Pancreas (tissue), 10 donors: ENCODE measurements at places on chromosomes 12 and 14.
A peak's percentile ranks its signal among the peaks of the same experiment; 100 is the strongest.

- no peak for DNase-seq
These were observed 954 bp downstream of the HAUS4 start for GRCh38 chr14:22955702-22956569.

DNA sequence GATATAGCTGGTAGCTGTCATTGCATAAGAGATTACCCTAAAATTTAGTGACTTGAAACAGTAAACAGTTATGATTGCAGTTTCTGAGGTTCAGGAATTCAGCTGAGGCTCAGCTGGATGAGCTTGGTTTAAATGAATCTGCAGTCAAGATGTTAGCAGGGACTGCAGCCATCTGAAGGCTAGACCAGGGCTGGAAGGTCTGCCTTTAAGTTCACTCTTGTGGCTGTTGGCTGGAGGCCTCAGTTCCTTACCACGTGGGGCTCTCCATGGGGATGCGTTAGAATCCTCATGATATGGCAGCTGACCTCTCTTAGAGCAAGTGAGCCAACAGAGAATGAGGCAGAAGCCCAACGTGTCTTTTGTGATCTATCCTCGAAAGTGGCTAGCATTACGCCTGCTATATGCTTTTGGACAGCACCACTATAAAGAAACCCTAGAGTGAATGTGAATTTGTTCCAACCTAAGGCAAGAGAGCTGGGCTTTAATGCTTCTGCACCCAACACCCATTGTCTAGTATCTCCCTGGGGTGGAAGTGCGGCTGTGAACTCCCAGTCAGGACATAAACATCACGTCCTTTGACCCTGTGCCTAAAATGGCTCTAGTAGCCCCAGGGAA, 26.0 kb downstream of the HSPB8 start:
- no peak for DNase-seq

GRCh38 chr12:114767906-114768722, 84.1 kb upstream of the TBX3 start:
- DNase-seq = no peak

DNA sequence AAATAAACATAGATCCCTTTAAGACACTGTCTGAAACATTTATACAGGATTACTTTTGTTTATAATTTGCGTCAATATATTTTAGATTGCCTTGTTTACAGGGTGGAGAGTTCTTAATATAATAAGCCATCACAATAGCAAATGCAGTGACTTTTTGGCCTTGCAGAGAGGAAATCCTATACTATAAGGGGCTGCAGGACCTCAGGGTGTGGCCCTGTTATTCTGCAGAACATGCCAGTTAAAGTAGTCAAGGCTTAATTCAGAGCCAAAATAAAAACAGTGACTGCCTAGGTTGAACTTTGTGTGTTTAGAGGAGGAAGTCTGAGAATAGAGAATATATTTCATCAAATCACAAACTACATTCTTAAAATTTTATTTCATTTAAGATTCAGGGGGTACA, 381.6 kb downstream of the DUSP6 start:
- no peak for DNase-seq

- peak; percentile 62 for DNase-seq
These were observed at the start of gene INF2 for GRCh38 chr14:104689109-104689880. TSS of gene INF2 (plus strand) at chr14:104689618. CDS start at chr14:104701366, 11,748 bp downstream.

DNA sequence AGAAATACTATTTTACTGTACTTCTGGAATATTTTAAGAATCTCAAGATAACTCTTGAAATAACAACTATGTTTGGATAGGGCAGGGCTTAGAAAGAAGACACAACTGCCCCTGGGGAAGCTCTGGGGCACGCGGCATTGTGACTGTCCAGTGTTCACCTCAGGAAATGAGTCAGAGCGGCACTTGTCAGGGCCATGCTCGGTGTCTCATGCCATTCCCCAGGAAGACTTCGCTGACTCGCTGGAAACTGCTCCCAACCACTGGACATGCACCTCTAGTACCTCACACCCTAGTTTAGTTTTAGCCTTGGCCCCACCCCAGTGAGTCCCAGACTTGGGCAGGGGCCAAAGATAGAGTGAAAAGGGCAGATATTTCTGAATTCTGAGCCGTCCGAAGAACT, 192.0 kb downstream of the TTC7B start:
- no peak for DNase-seq

GRCh38 chr12:51330186-51330585, 6.2 kb upstream of the BIN2 start:
- no peak for DNase-seq

DNA sequence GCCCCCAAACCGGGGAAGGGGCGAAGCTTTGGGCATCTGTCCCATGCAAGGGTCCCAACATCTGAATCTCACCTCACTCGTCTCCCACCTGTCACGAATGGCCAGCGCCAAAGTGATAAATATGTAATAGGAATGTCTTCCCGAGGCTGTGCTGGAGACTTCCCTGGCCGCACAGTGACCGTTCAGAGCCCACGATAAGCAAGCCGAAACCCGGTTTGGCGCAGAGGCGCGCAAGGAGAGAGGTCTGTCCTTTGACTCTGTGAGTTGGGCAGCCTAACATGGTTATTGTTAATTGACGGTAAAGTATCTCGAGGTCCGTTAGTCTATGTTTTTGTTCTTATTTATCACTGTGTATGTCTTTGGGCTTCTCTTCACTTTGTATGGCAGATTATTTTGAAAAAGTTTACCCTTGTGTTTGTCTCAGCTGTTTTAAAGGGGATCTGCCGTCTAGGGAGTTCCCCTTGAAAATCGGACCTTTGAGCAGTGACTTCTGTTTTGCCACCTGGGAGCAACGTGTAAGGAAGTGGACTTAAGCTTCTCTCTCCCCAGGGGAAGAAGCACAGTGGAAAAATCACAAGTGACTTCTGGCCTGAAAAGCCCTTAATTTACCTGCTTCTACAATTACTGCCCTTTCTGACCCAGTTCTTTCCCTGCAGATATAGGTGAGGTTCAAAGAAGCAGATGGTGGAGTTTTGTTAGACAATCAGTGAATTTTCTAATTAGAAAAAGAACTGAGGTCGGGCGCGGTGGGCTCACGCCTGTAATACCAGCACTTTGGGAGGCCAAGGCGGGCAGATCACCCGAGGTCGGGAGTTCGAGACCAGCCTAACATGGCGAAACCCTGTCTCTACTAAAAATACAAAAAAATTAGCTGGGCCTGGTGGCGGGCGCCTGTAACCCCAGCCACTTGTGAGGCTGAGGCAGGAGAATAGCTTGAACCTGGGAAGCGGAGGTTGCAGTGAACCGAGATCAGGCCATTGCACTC, 1.1 kb upstream of the TM9SF1 start:
- DNase-seq = no peak

- no peak for DNase-seq
These were observed 37.6 kb downstream of the MVK start for GRCh38 chr12:109611223-109611622.

- DNase-seq = no peak
These were observed 41.6 kb upstream of the CSRP2 start for GRCh38 chr12:76920172-76921099.

DNA sequence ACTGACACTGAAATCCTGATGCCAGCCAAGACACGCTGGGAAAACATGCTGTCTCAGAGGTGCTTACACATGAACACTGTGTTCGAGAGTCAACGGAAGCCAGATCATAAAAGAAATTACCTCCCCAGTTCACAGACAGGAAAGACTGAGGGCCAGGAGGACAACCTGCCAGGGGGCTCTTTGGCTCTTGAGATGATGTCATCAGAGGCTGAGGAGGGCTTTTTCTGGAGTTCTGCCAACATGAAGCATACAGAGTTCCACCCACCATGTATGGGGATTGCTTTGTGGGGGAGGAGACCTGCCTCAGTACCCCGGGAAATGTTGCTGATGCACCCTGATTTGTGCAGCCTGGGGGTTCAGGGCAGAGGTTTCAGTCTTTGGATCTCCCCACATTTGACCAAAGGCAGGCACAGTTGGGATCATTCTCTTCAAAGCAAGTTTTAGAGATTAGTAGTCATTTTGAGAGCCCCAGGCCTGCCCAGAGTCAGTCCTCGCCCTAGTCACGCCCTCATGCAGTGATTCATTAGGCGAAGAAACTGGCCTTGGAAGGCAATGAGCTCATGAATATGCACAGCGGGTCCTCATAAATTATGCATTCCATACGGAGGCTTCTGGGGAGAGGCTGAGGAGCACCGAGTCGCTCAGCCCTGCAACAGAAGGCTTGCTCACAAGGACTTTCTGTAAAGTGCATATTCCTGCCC, 34.9 kb upstream of the EML1 start:
- no peak for DNase-seq

- DNase-seq = no peak
These were observed 23.0 kb downstream of the ZNF410 start for GRCh38 chr14:73909681-73910080.

DNA sequence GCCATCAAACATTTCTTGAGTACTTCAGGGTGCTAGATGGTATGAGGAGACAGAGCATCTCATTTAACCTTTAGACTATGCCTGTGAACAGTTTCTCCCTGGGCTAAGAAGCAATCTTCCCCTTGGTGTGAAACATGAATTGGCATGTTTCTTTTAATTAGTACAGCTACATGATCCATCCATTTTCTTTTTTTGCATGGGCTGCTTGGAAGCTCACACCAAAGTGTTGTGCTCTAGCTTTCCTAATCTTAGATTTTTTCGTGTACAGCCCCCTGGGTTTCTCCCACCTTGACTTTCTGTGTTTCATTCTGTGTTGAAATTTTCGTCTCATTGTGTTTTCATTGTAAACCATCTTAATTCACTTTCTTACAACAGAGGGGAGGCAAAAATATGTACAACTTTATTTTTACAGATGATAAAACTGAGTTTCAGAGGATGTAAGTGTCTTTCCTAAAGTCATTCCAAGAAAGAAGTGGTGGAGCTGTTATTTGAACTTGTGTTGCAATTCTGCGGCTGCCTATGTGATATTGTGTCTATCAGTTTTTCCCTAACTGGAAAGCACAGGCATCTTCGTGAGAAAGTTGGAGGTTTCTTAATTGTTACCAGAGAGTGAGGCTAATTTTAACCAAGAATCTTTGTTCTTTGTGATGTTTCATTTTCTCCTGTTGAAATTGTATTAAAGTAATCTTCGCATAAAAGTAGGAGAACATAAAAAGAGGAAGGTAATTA, 64.5 kb downstream of the DAAM1 start:
- DNase-seq = no peak

GRCh38 chr12:72330301-72330700, 58.1 kb downstream of the TRHDE start:
- no peak for DNase-seq

DNA sequence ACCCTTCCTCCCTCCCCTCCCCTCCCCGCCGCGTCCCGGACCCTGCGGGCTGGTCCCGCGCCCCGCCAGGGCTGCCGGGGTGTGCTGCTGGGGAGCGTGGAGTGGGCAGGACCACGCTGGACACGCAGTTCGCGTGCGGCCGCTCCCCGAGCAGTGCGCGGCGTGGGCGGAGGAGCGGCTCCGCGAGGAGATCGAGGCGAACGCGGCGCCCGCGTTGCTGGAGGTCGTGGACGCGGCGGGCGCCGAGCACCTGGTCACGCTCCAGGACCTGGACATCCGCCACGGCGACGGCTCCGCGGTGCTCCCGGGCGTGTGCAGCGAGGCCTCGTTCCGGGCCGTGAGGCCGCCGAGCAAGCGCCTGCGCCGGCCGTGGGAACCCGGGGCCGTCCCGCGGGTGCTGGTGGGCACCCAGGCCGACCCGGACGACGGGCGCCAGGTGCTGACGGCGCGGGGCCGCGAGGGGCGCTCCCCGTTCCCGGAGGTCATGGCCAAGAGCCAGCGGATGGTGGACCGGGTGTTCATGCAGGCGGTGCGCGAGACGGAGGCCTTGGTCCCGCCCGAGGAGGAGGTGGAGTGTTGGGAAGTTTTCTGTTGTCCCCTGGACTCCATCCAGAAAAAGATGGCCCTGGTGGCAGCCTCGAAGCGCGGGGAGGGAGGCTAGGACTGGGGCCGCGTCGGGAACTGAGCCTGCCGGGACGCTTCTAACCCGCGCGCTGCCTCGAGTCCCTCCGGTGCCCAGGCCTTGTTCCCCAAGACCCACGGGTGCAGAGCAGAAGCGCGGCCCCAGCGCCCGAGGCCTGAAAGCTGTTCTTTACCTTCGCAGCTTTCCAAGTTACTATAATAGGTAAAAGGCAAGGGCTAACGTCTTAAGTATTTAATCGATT, 54.7 kb upstream of the EIF5 start:
- DNase-seq = peak; percentile 34

- peak; percentile 89 for DNase-seq
These were observed at the start of gene EEF1AKMT3 for GRCh38 chr12:57772429-57773322. TSS of gene EEF1AKMT3 (plus strand) at chr12:57772614. CDS start at chr12:57772725, 111 bp downstream.

- no peak for DNase-seq
These were observed 67.2 kb downstream of the TMEM30B start for GRCh38 chr14:61213920-61214319.

DNA sequence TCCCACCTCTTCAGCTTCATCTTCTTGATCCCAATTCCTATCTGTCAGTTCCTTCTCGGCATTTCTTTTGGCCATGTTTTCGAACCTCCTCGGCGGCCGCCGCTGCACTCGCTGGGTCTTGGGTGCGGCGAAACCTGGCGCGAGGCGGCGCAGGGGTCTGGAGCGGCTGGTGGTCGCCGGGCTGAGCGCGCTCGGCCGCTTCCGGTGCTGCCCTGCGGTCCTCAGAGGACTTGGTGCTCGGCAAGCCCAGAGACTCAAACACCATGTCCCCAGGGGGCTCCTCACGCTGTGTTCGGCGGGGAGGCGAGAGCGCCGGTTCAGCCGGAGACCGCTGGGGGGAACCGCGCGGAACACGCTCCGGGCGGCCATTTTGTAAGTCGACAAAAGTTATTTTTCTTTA, 51.8 kb downstream of the PPP1R36 start:
- DNase-seq = no peak

DNA sequence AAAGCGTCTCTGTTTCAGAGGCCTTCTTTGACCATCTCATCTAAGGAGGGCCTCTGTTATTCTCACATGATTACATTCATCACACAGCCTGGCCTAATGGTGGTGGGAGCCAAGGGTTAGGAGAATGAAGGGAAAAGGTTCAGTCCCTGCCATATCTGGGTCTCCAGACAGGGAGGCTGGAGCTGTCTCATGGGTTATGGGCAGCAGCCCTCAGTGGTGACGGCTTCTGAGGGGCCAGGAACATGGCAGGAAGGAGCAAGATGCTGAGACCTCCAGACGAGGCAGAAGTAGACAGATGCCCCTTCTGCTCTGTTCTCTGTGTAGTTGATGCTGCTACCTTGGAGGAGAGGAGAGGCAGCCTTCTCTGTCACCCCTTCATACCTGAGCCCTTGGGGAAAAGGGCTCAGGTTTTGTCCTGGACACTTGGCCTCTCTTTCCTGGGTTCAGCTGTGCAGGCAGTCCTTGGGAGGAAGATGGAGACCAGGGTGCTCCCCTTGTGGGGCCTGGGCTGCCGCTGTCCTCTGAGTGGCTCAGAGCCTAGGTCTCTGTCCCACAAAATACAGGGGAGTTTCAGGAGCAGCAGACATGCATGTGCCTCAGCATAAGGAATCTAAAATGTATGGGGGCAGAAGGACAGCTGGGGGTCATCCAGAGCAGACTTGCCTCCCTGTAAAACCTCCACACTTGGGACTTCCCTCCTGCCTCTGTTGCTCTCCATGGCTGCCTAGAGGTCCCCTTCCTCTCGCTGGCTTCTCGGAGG, 3.6 kb downstream of the IFI27L2 start:
- DNase-seq = no peak

DNA sequence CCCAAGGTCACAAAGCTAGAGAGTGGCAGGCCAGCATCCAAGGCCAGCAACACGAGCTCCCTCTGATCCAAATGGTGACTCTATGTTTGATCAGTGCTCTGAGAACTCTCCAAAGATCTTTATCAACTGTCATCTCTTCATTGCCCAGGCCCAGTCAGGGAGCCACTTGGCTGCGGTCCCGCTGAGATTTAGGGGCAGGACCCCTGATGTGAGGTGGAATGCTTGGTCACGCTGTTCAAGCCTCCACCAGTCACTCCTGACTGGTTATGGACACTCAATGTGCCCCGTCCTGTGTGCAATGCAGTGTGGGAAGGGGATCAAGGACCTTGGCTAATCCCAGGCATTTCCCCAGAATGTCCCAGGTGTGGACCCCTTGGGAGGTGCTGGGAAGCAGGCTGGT, 19.8 kb upstream of the TCL1B start:
- no peak for DNase-seq

- peak; percentile 45 for DNase-seq
These were observed 3.4 kb upstream of the RNASE8 start for GRCh38 chr14:21054123-21054767.
